ENCODE measurements at places on chromosomes 1 and 21. TPM values are rescaled to one million over a fixed set of nuclear protein-coding genes. Genes with fewer than 3 reads are reported as not detected.

The PADI2 gene
- under 0.01 TPM for total RNA-seq

The SELENOF gene
- total RNA-seq, result 236 TPM

The MXRA8 gene
- total RNA-seq, result 369 TPM

The BOLA1 gene
- 7.3 TPM for total RNA-seq

The FAM163A gene
- not detected for total RNA-seq

The LCE2D gene
- not detected for total RNA-seq

The RPE65 gene
- total RNA-seq, result not detected

The LAPTM5 gene
- 0.44 TPM for total RNA-seq

The HSD3B1 gene
- total RNA-seq, result not detected

The RAB4A gene
- 17.4 TPM for total RNA-seq

The RASAL2 gene
- total RNA-seq, result 17.9 TPM

The MEX3A gene
- total RNA-seq, result 0.50 TPM

The TBCE gene
- 30.4 TPM for total RNA-seq

The ZNF695 gene
- 1.4 TPM for total RNA-seq

The TMCO4 gene
- 12.6 TPM for total RNA-seq

The KLHDC8A gene
- total RNA-seq, result not detected

The LENEP gene
- 0.99 TPM for total RNA-seq
